ENCODE measurements at places on chromosomes 12 and 14.

DNA sequence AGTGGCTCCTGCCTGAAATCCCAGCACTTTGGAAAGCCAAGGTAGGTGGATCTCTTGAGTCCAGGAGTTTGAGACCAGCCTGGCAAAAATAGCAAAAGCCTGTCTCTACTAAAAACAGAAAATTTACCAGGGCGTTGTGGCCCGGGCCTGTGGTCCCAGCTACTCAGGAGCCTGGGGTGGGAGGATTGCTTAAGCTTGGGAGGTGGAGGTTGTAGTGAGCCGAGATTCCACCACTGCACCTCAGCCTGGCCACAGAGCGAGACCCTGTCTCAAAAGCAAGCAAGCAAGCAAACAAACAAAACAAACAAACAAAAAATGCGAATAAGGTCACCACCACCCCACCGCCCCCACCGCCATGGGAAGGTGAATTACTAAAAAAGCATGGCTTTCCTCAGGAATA, 238.7 kb downstream of the ATXN7L3B start:
- DNase-seq = no peak

- DNase-seq = no peak
Measured at GRCh38 chr14:30271811-30272323, 287.1 kb upstream of the G2E3 start.

GRCh38 chr12:50458606-50459005, 46.2 kb upstream of the DIP2B start:
- DNase-seq = no peak

- no peak for DNase-seq
Measured at GRCh38 chr12:113818833-113819232, 147.3 kb downstream of the RBM19 start.

- DNase-seq = no peak
Measured at GRCh38 chr12:116599285-116600136, 40.3 kb downstream of the MAP1LC3B2 start.

DNA sequence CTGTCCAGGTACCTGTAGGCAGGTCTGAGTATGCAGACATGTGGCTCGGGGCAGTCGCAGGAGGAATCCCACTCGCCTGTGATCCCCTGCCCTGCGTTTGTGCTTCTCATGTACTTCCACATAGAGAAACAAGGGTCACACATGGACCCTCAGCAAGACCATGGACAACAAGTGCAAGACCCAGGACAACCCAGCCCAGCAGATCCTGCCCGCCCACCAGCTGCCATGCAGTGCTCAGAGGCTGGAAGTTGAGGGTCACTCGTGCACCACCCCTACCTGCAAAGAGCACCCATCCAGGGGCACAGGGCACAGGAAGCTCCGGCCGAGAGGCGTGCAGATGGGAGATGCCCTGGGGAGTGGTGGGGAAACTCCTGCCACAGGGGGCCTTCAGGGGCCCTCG, 67.5 kb upstream of the C14orf180 start:
- no peak for DNase-seq

DNA sequence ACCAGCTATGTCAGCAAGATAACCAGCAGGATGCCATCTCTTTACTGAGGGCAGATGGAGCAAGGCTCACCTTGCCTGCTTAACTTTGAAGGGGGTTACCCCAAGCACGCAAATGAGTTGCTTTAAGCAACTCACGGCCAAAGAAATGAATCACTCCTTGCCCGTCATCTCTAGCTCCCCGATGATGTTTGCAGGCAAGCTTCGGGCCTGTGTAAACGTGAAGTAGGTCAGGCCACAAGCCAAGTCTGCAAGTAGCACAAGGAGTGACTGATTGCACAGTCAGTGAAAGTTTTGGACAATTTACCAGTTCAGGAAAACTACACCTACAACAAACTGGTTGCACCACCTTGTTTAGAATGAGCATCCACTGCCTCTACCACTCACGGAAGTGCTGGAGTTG, 699.7 kb upstream of the TBX3 start:
- no peak for DNase-seq

- DNase-seq = no peak
Measured at GRCh38 chr12:49824895-49825294, 3.3 kb downstream of the NCKAP5L start.

- no peak for DNase-seq
Measured at GRCh38 chr14:85224241-85224640, 305.7 kb upstream of the FLRT2 start.

DNA sequence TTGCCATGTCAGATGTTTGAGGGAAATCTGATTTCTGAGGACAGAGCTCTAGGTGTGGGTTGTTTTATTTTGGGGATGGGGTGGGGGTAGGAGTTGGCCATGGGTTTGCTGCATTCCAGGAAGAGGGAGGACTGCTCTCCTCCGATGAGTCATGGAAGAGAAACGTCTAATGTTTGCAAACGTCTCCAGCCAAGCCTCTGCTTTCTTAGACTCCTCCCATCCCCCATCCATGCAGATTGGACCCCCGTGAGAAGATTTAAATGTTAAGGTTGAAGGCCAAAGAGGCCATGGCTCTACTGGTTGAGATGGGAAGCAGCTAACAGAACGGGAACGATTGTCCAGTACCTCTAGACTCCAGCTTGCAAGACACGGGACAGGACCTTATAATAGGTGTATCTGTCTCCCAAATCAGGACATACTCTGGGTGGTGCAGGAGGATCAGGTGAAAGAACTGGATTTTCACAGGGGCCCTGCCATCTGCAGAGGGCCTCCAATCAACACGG, 11.4 kb upstream of the ATP2A2 start:
- no peak for DNase-seq

GRCh38 chr12:119885549-119885948, 8.4 kb upstream of the CIT start:
- DNase-seq = no peak

GRCh38 chr14:58078068-58078467, 73.9 kb downstream of the ARMH4 start:
- no peak for DNase-seq

GRCh38 chr12:4153343-4153892, 120.1 kb upstream of the CCND2 start:
- no peak for DNase-seq

DNA sequence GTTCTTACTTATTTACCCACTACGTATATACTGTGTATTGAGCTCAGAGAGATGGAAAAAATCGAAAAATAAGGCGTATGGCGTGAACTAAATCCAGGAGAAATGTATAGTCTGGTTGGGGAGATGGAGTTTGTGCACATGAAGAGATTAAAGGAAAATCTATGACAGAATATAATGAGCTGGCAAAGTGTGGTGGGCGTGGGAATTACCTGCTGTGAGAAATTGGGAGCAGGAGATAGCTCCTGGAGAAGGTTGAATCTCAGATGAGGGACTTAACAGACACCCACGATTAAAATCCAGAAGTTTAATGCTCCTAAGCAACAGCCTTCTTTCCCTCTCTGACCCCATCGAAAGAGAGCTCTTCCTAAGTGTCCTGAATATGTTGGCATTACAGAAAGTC, 224.2 kb upstream of the FKBP4 start:
- no peak for DNase-seq

- DNase-seq = no peak
Measured at GRCh38 chr12:23361971-23362370, 587.5 kb downstream of the SOX5 start.
